Fibroblast of the conjunctiva (primary cell): ENCODE measurements at places on chromosomes 1 and 21.

DNA sequence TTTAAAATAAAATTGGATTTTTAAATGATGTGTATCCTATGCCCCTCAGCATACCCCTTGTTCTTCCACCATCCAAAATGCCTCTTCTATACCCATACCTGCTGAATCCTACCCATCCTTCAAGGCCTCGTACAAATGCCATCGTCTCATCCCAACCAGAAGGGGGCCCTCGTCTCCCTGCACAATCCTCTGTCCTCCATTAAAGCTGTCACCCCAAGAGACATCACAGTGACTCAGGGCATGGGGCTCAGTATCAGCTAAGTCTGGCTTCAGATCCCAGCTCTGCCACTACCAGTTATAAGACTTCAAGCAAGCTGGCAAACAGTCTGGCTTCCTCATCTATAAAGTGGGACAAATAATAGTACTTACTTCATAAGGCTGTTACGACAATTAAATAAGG lies 23.8 kb downstream of the IGFN1 start:
- no peak for DNase-seq

DNA sequence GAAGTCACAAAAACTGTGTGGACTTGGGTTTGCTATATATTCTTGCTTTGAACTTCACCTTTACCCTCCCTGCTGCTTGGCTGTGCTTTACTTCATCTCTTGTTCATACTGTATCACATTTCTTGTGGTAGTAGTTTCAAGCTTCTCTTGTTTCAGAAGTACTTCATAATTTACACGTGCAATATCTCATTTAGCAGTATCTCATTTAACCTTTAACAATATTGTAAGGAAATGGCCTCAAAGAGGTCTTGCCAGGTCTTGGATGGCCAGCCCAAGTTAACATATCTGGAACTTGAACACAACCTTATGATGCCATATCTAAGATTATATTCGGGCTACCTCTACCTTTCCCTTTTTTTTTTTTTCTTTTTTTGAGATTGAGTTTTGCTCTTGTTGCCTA lies 1.7 kb upstream of the TRIM45 start:
- DNase-seq, result no peak

DNA sequence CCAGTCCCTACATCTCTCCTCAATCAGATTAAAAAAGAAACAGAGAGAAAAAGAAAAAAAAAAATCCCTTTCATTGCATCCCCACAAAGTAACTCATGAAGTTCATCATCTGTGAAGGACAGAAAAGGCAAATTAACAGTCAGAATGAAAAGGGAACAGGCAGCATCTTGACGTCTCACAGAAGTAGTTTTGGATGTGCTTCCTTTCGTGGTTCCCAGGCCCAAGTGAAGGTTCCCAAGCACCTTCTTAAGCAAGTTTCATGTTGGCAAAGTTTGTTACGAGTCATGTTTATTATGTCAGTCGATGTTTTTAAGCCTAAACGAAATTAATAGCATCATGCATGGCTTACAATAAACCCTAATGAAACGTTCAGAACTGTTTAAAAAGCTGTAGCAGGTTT lies 475.2 kb downstream of the SETD4 start:
- no peak for DNase-seq

DNA sequence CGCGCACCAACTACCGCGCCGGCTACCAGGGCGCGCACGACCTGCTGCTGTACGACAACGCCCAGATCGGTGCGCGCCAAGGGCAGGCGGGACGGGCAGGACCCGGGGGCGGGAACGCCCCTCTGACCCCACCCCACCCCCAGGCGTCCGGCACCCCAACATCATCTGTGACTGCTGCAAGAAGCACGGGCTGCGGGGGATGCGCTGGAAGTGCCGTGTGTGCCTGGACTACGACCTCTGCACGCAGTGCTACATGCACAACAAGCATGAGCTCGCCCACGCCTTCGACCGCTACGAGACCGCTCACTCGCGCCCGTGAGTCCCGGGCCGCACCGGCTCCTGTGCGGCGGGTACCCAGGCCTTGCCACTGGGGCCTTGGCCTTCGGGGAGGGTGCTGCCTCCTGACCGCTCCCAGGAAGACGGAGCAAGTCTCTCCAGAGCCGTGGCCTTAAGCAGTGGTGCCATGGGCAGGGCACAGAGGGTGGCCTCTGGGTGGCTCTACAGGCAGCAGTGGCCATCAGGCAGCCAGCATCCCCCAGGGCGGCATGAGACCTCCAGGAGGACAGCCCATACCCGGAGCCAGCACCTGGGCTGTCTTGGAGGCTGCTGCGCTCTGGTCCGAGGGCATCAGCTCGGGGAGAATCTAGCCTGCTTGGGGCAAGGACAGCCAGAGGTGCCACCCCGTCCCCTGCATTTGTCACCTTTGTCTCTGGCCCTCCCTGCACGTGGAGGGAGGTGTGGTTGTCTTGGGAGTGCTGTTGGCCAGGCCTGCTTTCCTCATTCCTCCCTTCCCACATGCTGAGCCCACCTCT lies 8.1 kb upstream of the MMP23B start:
- DNase-seq, result no peak

DNA sequence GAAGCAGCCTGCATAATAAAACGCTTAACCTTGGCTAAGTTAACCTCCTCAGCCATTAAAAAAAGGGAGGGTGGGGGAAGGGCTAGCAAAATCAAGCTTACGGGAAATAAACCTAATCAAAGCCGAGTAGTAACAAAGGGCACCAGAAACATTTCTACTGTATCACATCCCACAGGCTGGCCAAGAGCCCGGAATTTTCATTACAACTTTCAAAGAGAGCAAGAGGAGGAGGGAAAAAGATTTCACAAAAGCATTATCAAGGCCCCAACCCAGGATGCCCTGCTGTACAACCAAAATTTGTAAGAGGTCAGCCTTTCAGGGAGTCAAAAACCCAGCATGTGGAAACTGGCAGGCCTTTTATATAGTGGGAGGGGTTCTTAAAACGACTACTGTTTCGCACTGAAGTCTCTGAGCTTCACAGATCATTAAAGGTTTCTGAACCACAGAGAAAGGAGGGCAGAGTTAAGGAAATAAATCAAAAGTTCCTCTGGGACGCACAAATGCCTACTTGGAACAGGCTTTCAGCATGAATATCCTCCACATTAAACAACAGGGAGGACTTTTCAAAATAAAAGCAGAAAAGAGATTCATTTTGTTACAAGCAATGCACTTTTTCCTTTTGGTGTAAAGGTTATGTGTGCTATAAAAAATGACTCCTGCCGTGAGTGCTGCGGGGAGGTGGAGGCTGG lies 90.4 kb downstream of the SLC45A1 start:
- DNase-seq, result peak; percentile 89

- peak; percentile 60 for DNase-seq
Measured at GRCh38 chr1:203504400-203505250, 10.7 kb downstream of the OPTC start.

DNA sequence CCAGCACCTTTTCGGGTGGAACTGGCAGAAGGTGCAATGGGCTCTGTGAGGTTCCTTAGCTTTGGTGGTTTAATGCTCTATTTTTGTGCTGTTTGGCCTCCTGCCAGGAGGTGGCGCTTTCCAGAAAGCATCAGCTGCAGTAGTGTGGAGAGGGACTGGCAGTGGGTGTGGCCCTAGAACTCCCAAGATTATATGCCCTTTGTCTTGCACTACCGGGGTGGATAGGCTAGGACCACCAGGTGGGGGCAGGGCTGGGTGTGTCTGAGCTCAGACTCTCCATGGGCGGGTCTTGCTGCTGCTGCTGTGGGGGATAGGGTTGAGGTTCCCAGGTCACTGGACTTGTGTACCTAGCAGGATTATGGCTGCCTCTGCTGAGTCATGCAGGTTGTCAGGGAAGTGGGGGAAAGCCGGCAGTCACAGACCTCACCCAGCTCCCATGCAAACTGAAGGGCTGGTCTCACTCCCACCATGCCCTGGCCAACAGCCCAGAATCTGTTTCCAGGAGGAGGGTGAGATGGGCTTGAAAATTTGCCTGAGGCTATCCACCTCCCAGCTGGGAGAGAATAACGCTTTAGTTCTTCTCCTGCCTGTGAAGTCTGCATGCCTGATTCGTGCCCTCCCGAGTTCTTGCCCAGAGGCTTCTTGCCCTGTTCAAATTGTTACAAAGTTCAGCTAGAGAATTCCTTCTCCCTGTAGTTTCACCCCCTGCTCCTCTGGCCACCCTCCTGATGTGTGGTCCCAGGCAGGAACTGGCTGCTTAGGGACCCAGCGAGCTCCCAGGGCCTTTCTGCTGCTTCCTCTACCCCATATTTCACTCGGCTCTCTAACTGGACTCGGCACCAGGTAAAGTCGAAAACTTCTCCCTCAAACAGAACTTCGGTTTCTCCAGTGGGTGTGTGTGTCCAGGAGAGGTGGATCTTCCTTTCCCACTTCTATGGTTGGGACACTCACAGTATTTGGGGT lies 76.5 kb upstream of the BTG3 start:
- DNase-seq, result no peak

DNA sequence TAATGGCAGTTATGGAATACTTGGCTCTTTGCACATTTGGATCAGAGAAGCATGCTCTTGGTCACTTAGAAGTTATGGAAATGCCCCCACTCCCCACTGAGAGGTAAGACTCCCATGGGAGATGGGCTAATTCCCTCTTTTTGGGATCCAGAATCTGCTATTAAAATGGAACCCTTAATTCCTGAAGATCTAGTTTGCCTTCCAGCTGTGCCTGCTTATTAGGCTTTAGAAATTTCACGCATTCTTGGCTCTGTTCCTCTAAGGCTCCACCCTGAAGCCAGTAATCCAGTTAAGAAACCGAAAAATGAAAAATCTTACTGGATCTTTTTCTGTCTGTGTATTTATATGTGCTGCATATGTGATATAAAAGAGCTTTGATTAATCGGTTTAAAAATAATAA lies 76.7 kb downstream of the USH2A start:
- DNase-seq, result no peak

- DNase-seq, result no peak
Measured at GRCh38 chr1:75430526-75430925, 180.4 kb downstream of the SLC44A5 start.

DNA sequence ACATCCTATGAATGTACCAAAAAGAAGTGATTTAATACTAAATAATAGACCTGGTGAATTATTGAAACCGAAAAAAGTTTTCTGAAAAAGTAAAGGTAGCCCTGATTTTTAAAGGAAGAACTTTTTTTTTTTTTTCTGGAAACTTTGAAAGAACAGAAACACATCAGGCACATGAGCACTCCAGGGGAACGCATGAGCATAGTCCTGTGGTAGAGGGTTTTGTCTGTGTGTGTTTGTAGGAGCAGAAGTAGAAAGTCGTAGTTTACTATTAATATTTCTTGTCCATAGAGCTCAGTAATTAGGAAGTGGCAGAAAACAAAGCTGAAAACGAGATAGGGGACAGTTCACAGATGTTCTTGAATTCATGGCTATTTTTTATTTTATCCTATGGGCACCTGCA lies 1175.9 kb upstream of the B3GALT2 start:
- DNase-seq, result no peak

DNA sequence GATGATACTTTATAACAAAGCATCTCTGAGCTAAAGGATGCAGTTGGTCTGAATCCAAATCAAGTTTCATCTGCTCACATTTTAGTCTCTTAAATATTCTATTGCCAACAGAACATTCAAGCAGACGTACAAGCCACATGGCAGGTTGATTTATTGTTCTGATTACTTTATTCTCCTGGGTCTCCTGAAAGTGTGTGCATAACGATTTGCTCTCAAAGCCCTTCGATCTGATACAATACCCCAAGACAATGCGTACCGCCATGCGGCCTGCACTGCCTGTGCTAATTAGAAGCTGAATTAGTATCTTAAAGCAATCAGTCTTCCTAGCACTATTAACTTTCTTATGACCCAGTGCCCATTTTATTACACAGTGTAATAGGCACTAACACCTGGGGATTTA lies 56.9 kb downstream of the FHAD1 start:
- DNase-seq, result no peak

- DNase-seq, result peak; percentile 97
Measured at GRCh38 chr1:88683541-88684481, at the start of gene PKN2. Gene PKN2 (plus strand): TSS chr1:88684273. CDS start chr1:88684581, 308 bp downstream.

- DNase-seq, result no peak
Measured at GRCh38 chr1:109111386-109112055, 2.4 kb upstream of the ELAPOR1 start.

- DNase-seq, result no peak
Measured at GRCh38 chr1:25031966-25032667, 102.0 kb upstream of the RUNX3 start.

DNA sequence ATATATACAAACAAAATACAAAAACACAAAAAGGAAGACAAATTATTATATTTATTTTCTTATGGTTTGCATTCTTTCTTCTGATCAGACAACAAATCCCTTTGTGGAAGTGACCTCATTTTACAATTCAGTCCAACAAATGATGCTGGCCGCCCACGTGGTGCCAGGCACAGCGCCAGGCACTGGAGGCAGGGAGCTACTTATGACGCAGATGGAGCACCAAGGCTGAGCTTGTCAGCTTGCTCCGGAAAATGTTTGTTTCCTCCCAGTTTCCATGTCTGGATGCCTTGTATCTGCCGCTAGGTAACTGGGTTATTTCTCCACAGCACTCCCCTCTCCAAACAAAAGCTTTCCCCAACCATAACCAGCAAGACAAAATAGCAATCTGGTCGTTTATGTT lies 30.7 kb upstream of the CD34 start:
- peak; percentile 56 for DNase-seq

DNA sequence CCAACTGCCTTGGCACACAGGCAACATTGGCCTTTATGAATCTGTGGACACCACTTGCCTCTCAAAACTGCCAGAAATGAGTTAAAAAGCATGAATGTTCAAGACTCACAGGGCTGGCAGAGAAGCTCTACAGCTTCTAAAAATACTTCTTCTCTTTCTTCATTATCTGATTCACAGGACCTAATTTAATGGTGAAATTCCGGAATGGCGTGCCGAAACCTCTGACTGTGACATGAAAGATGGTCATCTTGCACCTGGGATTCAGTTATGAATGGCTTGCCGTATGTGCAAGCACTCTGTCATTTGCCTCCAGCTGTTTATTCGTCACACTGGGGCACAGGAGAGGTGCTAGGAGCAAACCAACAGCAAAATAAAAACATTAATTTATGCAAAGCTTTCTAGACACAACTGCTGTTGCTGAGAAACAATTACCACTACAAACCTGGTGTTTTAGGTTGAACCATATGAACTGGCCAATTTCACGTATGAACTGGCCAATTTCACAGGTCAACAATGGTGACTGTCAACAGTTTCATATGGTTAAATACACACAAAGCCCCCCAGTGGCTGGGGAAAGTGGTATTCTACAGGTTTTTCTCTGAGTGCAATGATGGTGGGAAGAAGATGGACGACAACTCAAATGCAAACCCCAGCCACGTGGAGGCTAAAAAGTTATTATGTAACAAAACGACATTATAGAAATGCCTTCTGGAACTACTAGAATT lies 648.3 kb downstream of the KIF26B start:
- DNase-seq, result no peak

DNA sequence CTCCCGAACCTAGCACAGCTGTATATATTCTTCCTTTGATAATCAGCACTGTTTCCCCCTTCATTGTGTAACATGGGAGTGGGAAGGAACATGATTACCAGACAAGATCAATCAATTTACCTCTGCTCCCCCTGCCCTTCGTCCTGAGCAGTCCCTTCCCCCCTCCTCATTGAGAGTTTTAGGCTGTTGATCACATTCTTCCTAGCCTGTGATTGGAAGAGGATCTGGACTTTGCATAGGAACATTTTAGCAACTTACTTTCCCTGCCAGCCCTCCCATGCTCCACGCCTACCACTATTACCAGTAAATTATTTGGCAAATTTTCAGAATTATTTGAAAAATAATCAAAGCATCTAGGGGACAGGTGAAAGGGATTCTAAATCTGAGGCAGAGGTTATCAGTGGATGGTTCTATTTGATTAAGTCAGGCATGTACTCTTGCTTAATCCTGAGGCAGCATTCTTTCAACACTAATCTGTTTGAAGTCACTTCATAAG lies 62.7 kb upstream of the ABCD3 start:
- no peak for DNase-seq

GRCh38 chr21:42424914-42425541 lies 21.3 kb downstream of the UBASH3A start:
- DNase-seq, result no peak
